HuH-7 (cell line): ENCODE measurements at places on chromosomes 5 and 9.
A peak's percentile ranks its signal among the peaks of the same experiment; 100 is the strongest.

DNA sequence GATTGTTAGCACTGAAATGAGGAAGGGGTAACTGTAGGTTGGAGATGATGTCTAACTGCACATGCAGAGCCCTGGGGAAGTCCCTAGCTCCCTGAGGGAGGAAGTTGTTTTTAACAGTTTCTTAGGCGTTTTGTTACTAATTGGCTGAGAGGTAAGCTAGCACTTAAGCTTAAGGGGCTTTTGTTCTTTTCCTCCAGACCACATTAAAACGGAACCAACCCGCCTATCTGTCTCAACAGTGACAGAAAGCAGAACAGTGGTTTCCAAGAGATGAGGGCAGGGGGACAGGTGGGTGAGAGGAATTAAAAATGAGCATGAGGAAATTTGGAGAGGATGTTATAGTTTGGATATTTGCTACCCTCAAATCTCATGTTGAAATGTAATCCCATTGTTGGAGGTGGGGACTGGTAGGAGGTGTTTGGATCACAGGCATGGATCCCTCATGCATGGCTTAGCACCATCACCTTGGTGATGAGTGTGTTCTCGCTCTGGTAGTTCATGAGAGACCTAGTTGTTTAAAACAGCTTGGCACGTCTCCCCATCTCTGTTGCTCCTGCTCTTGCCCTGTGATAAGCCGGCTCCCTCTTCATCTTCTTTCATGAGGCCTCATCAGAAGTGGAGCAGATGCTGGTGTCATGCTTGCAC lies 38.9 kb downstream of the LYRM7 start:
- no peak for DNase-seq

GRCh38 chr5:23221831-23222230 lies 285.6 kb upstream of the PRDM9 start:
- no peak for DNase-seq

DNA sequence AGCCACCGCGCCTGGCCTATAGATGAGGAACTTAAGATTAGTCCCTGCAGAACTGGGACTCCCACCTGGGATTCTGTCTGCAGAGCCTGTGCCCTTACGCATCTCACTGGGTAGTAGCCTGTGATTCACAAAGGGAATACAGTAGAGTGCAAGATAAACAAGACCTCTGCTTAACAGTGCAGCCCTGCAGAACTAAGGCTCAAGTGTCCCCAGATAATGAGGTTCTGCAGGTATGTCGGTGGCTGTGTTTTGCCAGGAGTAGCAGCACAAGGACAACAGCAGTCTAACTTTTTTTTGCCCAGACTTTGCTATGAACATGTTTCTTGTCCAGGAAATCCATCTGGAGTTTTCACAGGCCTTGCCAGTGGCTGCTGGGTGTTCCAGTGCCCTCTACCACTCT lies 59.7 kb downstream of the DCP2 start:
- DNase-seq, result no peak

DNA sequence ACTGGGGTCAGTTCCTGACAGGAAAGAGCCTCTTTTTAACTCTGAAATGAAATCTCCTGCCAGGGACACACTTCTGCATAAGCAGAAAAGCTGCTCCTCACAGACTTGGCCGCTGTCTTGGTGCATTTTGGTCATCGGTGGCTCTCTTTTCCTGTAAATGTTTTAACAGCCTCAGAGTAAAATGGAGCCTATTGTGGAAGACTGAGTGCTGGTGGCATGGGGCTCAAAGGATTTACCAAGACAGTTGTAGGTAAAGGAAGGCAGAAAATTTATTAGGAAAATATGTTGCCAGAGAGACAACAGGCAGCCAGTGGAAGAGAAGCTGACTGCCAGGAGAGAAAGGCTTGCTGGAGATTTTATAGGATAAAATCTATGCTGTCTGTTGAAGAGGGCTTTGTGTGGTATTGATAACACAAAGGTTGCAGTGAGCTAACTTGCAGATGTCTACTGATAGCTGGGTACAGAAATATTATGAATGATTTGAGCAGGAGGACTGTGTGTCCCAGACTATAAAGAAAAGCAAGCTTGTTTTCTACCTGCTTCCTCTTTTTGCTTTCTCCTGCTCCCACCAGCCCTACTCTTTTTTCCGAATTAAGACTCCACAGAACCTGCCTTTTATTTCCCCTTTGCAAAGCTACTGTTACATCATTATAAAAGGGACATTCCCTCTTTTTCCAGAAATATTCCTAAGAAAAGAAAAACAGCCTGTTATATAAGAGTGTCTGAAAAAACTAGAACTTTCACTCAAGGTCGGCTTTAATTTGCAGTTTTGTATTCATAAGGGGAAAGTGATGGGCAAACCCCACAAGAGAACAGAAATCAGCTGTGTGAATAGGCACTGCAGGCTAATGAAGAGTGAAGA lies 27.9 kb upstream of the IFNA14 start:
- no peak for DNase-seq

DNA sequence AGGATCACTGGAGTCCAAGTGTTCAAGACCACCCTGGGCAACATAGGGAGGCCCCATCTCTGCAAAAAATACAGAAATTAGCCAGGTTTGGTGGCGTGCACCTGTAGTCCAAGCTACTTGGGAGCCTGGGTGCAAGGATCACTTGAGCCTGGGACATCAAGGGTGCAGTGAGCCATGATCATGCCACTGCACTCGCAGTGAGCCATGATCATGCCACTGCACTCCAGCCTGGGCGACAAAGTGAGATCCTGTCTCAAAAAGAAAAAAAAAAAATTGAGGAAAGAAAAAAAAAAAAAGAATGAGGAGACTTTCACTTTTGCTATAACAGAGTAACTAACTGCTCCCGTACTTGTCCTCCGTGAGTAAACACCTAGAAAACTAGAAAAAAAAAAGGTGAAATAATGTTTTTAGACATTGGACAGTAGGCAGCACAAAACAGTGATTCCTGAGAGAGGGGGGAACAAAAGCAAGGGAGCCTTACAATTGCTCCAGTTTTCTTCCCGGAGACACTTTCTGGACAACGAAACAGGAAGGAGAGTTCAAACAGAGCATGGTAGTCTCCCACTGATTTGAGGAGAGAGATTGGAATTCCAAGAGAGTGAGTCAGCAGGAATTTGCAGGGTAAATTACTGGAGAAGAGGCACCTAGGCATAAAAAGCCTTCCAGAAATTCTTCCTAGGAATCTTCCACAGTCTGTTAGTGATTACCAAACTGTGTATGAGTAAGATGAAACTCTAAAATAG lies 6.9 kb upstream of the ZBTB5 start:
- peak; percentile 52 for DNase-seq

DNA sequence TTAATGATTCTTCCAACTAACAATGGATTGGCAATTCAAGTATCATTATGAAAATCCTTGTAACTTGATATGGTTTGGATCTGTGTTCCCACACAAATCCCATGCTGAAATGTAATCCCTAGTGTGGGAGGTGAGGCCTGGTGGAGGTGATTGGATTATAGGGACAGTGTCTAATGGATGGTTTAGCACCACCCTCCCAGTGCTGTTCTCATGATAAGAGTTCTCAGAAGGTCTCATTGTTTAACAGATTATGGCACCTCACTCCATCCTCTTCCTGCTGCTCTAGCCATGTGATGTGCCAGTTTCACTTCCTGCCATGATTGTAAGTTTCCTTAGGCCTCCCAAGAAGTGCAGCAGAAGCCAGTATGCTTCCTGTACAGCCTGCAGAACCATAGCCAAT lies 1116.2 kb upstream of the EDIL3 start:
- DNase-seq, result no peak
